Right renal pelvis (tissue), 4 donors: ENCODE measurements at places on chromosomes 5 and 9.
A peak's percentile ranks its signal among the peaks of the same experiment; 100 is the strongest.

DNA sequence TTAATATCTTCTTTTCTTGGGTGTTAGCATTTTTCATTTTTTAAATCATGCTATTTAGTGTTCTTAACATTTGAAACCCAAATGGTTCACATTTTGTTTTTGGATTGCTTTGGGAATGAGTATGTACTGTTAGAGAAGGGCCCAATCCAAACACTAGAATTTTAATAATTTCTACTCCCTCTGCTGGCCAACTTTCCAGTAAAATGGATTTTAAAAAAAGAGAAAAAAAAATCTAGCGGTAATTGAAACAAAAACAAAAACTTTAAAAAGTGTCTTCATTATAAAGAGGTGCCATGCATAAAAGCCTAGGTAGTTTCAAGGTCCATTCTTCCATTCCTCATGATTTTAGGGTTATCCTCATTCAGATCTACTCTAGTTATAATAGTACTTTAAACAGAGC is 32.1 kb upstream of the RICTOR start:
- DNase-seq, result no peak

GRCh38 chr5:65102371-65102975 is 333.7 kb downstream of the CWC27 start:
- DNase-seq, result no peak

DNA sequence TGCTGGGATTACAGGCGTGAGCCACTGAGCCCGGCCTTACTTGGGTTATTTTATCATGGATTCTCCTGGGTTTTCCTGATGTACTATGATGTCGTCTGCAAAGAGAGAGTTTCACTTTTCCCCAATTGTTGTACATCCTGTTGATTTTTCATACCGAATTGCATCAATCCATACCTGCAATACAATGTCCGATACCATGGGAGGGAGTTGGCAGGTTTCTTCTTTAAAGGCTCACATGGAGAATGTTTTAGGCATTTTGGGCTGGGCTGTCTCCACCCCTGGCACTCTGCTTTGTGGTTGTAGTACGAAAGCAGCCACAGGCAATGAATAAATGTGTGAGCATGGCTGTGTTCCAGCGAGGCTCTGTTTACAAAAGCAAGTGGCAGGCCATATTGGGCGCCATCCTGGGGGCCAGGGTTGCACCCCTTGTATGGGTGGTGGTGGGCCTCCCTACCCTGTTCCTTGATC is 35.1 kb upstream of the EXOC3 start:
- no peak for DNase-seq

DNA sequence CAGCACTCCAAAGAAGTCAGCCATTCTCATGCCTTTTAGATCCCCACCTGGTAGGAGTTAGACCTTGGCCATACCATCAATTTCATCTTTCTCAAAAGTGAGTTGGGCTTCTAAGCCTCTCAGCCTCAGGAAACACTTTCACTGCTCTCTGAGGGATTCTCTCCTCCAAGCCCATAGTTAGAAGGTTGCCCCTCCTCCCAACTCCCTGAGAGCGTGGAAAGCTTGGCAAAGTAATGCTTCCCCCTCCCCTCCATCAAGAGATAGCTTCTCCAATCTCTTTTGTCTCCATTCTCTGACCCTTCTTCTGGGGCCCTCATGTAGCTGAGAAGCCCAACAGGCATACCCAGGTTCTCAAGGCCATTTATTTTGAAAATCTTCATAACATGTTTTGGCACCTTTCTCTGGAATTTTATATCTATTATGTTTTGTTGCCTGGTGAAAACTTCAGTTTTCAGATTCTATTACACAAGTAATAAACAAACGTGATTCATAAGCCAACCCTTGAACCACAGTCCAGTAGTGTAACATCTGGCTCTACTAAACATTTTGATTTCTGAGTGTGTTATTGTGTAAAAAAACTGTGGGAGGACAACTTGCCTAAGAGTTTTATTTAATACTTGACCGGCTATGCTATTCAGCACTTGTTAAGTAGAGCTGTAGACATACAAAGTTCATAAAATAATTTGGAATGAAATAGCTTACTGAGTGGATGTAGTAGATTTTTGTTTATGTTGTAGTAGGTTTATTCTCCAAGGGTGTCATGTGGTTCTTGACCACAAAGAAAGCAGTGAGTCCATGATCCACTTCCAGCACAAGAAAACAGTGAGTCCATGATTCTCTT is 17.1 kb downstream of the LVRN start:
- peak; percentile 38 for DNase-seq

DNA sequence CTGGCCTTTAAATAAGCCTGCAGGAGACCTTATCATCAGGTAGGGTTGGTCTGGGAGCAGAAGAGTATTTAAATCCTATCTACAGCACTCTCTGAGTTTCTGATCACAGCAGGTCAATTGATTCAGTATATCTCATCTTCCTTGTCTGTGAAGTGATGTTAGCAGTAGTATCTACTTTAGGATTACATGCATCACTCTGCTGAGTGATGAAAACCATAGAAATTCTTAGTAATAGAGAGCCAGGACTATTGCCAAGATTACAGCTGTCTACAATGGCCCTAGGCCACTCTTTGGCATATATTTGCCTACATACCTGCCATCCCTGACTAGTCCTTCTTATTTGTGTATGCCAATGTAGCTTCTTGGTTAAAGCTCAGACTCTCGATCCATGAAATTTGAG is 183.8 kb downstream of the ASTN2 start:
- no peak for DNase-seq

DNA sequence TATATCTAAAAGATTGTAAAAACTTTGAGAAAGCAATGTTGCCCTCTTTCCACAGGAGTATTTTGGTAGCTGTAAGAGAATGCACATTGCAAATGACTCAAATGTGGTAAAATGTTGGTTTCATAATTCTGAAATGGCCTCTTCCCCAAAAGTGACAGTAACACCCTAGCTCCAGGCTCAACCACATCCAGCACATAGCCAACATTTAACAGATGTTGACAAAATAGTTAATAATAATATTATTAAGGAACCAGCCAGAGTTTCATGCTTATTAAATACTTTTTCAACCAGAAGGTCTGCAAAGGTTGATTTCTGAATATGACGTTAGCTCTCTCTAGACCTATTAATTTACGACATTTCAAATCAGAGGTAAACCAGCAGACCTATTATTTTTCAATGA is 1.3 kb downstream of the ANXA1 start:
- DNase-seq, result no peak

- DNase-seq, result no peak
Measured at GRCh38 chr9:89723469-89724100, 118.8 kb downstream of the GADD45G start.

DNA sequence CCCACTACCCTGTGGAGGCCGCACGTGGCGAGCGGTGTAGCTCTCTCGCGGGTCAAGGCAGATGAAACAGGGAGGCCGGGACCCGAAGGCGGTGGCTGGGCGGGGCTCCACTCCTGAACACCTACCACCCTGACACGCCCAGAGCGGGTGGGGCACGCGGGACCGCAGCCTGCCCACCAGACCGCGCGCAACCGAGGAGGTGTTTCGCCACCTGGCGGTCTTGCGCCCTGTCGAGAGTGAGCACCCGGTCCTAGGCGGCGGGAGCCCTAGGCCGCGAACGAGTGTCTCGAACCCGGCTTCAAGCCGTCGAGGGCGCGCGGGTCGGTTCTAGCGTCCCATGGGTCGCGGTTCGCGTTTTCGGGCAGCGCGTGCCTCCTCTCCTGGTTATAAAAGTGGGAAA is 2.2 kb upstream of the EXOSC3 start:
- DNase-seq, result no peak

DNA sequence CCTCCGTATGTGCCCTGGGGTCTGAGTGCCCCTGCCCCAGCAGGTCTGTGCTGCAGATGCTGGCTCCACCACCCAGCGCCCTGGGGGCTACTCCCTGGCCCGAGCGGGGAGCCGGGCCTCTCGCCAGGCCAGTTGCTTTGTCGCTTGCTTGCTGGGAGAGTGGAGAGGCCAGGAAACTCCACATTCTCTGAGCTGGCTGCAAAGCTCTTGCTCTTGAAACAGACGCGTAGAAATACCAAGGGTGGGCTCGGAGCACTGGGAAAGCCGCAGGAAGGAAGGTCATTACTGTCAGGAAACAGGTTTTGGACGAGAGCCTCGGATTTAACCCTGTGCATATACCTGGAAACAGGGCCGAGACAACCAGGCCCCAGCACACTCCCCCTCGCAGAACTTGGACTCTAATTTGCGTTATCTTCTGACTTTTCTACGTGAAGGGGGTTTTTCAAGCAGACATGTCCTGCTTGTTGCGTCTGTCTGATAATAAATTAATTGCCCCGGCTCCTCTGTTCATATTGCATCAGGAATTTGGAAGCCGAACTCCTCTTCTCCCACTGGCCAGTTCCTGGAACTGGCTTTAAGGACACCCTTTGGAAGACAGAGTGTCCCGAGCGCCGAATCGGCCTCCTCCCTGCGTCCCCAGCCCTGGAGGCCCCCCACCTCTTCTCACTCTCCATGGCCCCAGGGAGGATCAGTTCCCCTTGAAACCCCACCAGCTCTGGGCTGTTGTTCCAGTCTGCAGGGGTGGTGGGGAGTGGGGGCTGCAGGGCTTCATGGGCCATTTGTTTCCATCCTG is 11.2 kb downstream of the ADAMTSL2 start:
- no peak for DNase-seq

DNA sequence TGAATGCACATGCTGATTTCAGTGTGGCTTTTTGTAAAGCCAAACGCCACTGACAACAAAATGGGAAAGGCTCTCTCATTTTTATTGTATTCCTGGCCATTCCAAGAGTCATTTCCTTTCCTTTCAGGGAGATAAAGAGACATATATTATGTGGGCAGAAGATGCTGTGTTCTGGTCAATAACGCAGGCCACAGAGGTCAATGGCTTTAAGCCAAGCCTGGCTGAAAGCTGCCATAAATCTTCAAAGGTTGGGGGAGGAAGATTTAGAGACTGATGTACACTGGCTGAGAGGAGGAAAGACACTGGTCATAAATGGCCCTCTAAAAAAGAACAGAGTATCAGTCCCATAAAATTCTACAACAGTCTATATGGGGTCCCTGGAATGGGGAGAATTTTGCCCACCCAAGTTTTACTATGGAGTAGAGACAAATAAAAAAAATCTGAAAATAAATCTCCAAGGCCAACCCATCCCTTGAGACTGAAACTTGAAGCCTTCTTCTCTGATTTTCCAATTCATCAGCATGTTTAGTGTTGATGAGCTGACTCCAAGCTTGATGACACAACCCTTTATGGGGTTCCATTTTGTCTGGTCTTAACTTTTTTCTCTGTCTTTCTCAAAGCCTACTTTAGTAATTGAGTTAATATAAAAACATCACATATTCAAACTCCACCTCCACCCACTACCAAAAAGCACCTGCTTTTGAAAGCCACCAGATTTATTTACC is 152.1 kb upstream of the SLC24A2 start:
- DNase-seq, result peak; percentile 69

DNA sequence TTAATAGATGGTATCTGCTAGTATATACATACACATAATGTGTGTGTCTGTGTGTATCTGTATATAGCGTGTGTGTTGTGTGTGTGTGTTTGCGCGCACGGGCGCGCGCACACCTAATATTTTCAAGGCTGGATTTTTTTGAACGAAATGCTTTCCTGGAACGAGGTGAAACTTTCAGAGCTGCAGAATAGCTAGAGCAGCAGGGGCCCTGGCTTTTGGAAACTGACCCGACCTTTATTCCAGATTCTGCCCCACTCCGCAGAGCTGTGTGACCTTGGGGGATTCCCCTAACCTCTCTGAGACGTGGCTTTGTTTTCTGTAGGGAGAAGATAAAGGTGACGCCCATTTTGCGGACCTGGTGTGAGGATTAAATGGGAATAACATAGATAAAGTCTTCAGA is 757 bp downstream of the FXN start:
- DNase-seq, result no peak

GRCh38 chr9:86885232-86885631 is 62.1 kb downstream of the GAS1 start:
- DNase-seq, result no peak

- DNase-seq, result no peak
Measured at GRCh38 chr9:81819155-81819554, 109.1 kb upstream of the SPATA31D4 start.

- peak; percentile 16 for DNase-seq
Measured at GRCh38 chr5:109805883-109806282, 116.2 kb downstream of the MAN2A1 start.

DNA sequence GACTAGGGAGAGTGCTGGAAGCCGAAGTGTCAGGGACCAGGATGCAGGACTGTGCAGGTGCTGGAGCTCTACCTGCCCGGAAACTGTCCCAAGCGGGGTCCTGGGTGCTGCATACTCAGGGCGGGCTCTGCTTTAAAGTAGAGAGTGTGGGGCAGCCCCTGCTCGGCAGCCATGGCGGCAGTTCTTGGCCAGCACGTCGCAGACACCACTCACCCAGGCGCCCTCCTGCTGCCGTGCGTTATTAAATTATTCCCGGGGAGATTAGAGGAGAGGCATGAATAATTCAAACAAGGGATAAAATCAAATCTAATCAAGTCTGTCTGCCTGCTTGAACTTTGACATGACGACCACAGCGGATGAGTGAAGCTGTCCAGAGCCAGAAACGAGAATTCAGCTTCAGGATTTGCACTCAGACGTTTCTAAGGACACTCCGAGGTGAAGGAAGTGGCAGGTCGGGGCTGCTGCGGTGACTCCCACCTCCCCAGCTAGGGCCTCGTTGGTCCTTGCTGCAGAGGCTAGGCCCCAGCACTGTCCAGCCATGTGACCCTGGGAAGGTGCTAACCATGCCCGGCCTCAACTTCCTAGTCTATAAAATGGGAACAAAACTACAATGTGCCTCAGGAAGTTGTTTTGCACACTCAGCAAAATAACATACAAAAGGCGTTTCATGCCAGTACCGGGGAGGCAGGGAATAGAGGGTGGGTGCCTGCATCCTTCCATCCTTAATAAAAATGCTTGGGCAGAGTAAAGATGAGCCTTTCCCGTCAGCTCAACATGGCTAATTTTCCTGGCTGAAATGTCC is 91.3 kb upstream of the ADAMTS2 start:
- DNase-seq, result no peak

DNA sequence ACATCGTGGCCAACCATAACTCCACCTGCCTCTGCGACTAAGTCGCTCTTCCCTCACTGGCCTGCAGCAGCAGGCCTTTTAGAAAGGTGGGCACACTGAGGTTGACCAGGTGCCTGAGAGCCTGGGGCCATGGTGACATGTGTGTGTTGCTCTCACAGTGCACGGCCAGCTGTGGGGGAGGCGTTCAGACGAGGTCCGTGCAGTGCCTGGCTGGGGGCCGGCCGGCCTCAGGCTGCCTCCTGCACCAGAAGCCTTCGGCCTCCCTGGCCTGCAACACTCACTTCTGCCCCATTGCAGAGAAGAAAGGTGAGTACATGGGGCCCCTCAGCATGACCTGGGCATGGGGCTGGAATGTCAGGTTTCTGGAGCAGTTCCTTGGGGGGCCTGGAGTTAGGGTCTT is 104.5 kb upstream of the ICE1 start:
- DNase-seq, result no peak

DNA sequence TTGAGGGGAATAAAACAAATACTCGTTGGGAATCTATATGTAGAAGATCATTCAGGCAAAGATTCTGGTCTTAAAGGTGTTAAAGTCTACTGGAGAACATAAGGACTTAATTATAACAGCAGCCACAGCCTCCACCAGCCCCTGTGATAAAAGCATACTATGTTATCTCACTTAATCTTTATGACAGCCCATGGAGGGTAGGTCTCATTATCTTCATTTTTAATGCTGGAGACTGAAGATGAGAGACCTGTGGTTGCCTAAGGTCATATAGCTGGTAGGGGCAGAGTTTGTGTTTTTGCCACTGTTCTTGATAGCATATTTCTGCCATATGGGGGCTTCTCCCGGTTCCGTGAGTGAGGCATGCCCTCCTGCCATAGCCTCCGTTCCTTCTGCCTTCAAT is 88.7 kb downstream of the TRIO start:
- DNase-seq, result no peak

- no peak for DNase-seq
Measured at GRCh38 chr5:151123897-151124751, 33.5 kb downstream of the ANXA6 start.
